ENCODE measurements at places on chromosomes 11 and 22.
A peak's percentile ranks its signal among the peaks of the same experiment; 100 is the strongest.

DNA sequence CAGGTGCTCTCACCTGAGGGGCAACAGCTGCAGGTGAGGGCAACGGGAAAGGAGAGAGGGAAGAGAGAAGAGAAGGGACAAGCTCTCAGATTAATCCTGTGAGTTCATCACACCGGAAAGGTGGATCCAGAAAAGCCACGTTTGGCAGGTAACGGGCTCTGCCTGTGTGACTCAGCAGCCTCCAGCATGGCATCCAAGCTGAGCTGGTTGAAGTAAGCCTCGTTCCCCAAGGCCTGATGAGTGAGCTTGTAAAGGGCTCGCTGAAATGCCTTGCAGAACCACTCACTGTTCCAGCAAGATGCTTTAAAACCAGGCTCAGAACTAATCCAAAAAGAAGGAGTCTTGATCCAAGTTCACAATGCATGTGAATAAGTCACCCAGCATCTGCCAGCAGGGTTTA is 206.9 kb upstream of the TMEM45B start:
- DNase-seq, result no peak

DNA sequence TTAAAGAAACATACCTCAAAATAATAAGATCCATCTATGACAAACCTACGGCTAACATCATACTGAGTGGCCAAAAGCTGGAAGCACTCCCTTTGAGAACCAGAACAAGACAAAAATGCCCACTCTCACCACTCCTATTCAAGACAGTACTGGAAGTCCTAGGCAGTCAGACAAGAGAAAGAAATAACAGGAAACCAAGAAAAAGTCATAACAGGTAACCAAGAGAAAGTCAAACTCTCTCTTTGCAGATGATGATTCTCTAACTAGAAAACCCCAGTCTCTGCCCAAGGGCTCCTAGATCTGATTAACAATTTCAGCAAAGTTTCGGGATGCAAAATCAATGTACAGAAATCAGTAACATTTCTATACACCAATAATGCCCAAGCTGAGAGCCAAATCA is 35.6 kb downstream of the TMEM123 start:
- DNase-seq, result no peak

DNA sequence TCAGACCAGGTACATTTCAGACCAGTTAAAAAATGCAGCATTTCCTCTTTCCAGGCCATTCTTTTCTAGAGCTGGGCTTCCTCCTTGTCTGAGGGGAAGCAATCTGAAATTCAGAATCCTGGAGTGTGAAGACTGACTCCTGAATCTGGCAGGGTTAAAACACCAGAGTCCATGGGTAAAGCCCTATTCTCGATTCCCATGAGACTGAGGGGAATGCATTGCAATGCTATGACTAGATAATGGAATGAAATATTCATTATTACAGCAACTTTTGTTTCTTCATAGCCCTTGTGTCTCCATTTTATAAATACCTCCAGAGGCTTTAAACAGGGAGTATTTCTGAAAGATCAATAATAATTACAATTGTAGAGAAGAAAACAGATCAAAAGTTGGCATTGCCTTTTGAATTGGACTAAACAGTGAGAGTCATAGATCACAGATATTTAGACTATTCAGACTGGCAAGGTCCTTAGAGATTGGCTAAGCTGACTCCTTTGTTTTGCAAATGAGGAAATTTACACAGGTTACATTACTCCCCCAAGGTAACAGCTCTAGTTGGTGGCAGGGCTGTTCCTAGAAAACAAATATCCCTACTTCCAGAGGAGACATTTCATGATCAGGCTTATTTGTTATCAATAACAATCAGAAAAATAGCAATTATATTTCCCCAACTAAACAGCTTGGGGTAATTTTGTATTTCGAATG is 632.6 kb upstream of the KIRREL3 start:
- DNase-seq, result no peak

- DNase-seq, result peak; percentile 40
These were observed 75.7 kb downstream of the DEPDC5 start for GRCh38 chr22:31829505-31829904.

GRCh38 chr11:78339945-78340344 is 77.7 kb downstream of the GAB2 start:
- no peak for DNase-seq

DNA sequence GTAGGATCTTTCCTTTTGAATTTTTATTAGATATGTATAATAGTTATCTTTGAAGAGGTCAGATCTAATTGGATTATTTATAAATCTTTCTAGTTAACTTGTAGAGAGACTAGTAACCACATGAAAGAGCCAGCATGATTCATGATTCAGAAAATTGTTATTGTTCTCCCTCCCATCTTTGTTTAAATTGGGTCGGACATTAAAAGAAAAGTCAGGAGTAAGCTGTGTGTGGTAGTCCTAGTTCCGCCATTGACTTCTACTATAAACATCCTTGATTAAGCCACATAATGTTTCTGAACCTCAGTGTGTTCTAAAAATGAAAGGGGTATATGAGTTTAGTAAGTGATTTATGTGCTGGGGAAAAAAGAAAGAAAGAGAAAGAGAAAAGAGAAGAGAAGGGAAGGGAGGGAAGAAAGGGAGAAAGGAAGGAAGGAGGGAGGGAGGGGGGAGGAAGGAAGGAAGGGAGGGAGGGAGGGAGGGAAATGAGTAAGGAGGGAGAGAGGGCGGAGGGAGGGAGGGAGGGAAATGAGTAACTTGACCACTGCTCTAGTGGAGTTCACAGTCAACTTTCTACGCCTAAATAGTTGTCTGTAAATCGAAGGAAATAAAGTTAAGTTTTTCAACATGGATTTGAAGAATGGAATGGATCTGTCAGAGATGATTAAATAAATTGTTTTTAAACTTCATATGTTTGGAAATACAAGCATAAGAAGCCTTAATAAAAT is 32.9 kb downstream of the SIK2 start:
- DNase-seq, result peak; percentile 43

DNA sequence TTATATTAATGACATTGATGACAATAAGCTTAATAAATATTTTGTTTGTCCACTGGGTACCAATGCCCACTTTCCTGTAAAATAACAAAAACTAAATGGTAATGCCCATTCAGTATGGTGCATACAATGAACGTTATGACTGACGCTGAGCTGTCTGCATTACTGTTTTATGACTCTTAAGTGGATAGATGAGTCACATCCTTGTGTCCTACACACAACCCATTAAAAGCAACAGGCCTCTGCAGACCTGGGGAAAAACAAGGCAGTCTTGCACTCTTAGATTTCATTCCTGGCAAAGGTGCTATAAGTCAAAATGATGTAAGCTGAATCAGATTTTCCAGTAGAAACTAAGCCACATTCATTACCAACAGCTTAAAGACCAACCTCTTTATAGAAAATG is 176.3 kb upstream of the TMEM45B start:
- peak; percentile 66 for DNase-seq
